Activated CD8-positive, alpha-beta T cell treated with anti-CD3 and anti-CD28 coated beads for 36 hours (primary cell): ENCODE measurements at places on chromosomes 12 and 14. TPM values are rescaled to one million over a fixed set of nuclear protein-coding genes. Genes with fewer than 3 reads are reported as not detected.

Gene PPFIA2
- not detected for total RNA-seq

- no peaks in the 10 kb centered on the region for H3K4me1 ChIP-seq
- no peak for DNase-seq
- H3K36me3 ChIP-seq, result no peaks in the 10 kb centered on the region
- H3K27me3 ChIP-seq, result peaks cover 10% of the 10 kb centered on the region
These were observed 556 bp upstream of the PGF start for GRCh38 chr14:74956027-74956279.

DNA sequence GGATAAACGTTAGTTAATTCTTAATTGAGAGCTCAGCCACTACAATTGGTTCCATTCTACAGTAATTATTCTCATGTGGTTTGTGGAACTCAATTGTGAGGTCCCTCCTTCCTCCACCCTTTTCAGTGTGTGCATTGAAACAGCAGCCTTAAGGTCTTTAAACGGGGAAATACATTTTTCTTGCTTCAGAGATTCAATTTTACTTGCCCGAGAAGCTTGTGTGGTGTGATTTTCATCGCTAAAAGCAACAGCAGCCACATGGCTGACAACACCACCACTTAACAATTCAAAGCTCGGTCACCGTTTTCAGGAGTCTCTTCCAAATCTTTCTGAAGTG lies 733 bp upstream of the PPFIBP1 start:
- DNase-seq, result no peak
- H3K36me3 ChIP-seq, result no peaks in the 10 kb centered on the region
- peak overlapping the region; percentile 92 for H3K4me3 ChIP-seq
- peaks cover 18% of the 10 kb centered on the region for H3K27me3 ChIP-seq
- H3K27ac ChIP-seq, result peak overlapping the region; percentile 89
- H3K4me1 ChIP-seq, result peaks cover 17% of the 10 kb centered on the region

DNA sequence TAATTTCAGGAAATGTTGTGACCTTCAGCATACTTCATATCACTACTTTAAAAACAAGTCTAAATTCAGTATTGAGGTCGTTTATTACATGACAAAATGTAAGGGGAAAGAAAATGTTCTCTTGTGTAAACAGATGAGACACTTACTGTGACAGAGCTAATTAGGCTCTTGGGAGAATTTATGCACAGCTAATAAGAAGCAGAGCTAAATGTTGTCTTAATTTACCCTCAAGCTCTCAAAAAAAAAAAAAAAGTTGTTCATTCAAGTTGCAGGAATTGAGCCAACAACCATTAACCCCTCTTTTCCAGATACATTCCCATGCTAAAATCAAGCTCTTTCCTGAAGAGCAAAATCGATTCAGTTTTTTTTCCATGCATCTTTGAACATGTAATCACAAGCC lies 1419.4 kb downstream of the FSCB start:
- no peaks in the 10 kb centered on the region for H3K27me3 ChIP-seq
- no peak for DNase-seq
- H3K4me1 ChIP-seq, result no peaks in the 10 kb centered on the region
- H3K4me3 ChIP-seq, result no peak overlapping the region
- H3K36me3 ChIP-seq, result no peaks in the 10 kb centered on the region

- no peaks in the 10 kb centered on the region for H3K36me3 ChIP-seq
- no peaks in the 10 kb centered on the region for H3K4me1 ChIP-seq
- DNase-seq, result no peak
- no peaks in the 10 kb centered on the region for H3K27me3 ChIP-seq
These were observed 28.1 kb downstream of the ZFHX2 start for GRCh38 chr14:23523229-23524016.

- H3K27ac ChIP-seq, result no peak overlapping the region
- peak; percentile 14 for DNase-seq
- peaks cover 46% of the 10 kb centered on the region for H3K4me1 ChIP-seq
- H3K36me3 ChIP-seq, result no peaks in the 10 kb centered on the region
These were observed 1.1 kb downstream of the IGF1 start for GRCh38 chr12:102479099-102479885.

DNA sequence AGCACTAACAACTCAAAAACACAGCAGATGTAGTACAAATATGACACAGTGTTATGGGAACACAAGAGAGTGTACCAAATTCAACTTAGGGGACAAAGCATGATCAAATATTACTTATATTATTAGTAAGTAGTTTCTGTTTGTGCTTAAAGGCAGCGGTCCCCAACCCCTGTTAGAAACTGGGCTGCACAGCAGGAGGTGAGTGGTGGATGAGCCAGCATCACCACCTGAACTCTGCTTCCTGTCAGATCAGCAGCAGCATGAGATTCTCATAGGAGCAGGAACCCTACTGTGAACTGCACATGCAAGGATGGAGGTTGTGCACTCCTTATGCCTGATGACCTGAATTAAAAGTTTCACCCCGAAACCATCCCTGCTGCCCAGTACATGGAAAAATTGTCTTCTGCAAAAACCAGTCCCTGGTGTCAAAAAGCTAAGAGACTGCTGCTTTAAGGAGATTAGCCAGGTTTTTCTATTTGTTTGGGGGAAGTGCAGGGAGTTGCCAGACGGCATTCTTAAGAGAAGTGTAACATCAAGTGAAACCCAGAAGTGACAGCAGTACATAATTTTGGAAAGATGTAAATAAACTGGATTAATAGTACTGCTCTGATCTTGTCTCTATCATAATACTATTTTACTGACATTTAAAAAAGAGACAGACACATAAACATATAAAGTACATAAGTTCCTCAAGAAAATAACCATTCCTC lies 26.7 kb downstream of the GTF2A1 start:
- H3K4me3 ChIP-seq, result no peak overlapping the region
- H3K4me1 ChIP-seq, result peaks cover 36% of the 10 kb centered on the region
- H3K36me3 ChIP-seq, result peaks cover 54% of the 10 kb centered on the region

Gene PTHLH
- total RNA-seq, result not detected

DNA sequence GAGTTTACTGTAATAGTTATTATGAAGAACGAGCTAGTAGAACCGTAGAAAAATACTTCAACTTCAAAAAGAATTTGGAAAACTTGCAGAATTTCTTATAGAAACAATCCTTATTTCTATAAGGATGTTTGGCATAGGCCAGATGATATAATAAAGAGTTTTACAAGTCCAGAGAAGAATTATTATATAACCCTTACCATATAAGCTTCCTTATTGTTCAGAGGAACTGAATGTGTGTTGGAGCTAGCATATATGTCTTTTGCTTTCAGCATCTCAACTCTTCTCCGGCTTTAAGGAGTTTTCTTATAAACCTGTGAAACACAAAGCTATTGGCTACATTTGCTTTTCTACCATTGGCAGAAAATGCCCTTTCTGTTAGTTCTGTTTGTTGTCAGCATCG lies 178.0 kb upstream of the E2F7 start:
- H3K4me3 ChIP-seq, result no peak overlapping the region
- no peaks in the 10 kb centered on the region for H3K36me3 ChIP-seq
- no peaks in the 10 kb centered on the region for H3K4me1 ChIP-seq
- no peak for DNase-seq
- H3K27me3 ChIP-seq, result no peaks in the 10 kb centered on the region
- no peak overlapping the region for H3K27ac ChIP-seq

GRCh38 chr14:84040101-84040500 lies 1489.8 kb upstream of the FLRT2 start:
- no peak overlapping the region for H3K27ac ChIP-seq
- no peak overlapping the region for H3K4me3 ChIP-seq
- H3K27me3 ChIP-seq, result no peaks in the 10 kb centered on the region
- no peaks in the 10 kb centered on the region for H3K36me3 ChIP-seq

Gene CMTM5
- not detected for total RNA-seq

Gene CBLN3
- 2.9 TPM for total RNA-seq

DNA sequence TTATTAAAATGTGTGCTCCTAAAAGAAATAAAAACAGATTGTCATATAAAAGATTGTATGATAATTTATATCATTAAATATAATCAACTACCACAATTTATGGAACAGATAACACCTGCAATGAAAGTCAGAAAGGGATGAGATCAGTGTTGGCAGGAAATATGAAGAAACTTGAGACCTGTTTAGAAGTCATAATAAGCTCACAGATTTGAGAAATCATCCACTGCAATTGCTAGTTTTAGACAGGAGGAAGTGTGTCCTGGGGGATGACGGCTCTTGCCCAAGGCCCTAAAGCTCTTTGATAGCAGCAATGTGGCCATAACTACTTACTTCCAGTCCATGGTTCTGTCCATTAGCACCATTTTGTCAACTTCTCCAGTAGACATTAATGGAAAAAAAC lies 122.8 kb upstream of the SOX5 start:
- no peaks in the 10 kb centered on the region for H3K27me3 ChIP-seq
- DNase-seq, result no peak
- no peak overlapping the region for H3K27ac ChIP-seq
- no peaks in the 10 kb centered on the region for H3K4me1 ChIP-seq
- no peaks in the 10 kb centered on the region for H3K36me3 ChIP-seq
- H3K4me3 ChIP-seq, result no peak overlapping the region
